Fibroblast of skin of right quadriceps (primary cell): ENCODE measurements at places on chromosomes 1 and 21.
A peak's percentile ranks its signal among the peaks of the same experiment; 100 is the strongest.

GRCh38 chr1:162384601-162385279, 3.2 kb downstream of the C1orf226 start:
- DNase-seq, result no peak

GRCh38 chr1:47189844-47190508, at the start of gene PDZK1IP1:
TSS of gene PDZK1IP1 (minus strand) at chr1:47190036. CDS start at chr1:47189932, 104 bp downstream.
- DNase-seq, result peak; percentile 39

DNA sequence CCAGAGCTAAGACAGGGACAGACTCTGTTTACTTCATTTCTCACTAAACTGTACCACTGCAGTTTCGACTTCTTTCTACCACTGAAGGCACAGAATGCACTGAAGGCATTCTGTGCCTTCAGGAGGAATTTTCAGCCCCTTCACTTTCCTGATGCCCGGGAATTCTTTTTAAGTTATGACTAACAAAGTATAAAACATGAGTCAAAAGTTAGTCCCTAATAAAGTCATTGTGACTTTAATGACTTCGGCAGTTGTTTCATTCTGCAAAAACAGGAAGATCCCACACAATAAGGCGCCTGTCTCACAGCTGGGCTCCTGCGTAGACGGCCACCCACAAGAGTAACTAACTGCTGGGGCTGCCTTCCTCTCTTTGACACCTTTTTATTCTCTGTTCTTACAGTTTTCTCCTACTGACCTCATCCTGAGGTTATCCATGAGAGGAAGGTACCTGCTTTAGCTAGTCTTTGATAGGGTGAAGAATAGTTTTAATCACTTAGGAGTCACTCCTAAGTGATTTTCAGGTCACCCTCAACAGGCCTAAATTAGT, 183.9 kb upstream of the SGIP1 start:
- peak; percentile 71 for DNase-seq

GRCh38 chr1:225254676-225255075, 173.2 kb downstream of the LBR start:
- DNase-seq, result no peak

DNA sequence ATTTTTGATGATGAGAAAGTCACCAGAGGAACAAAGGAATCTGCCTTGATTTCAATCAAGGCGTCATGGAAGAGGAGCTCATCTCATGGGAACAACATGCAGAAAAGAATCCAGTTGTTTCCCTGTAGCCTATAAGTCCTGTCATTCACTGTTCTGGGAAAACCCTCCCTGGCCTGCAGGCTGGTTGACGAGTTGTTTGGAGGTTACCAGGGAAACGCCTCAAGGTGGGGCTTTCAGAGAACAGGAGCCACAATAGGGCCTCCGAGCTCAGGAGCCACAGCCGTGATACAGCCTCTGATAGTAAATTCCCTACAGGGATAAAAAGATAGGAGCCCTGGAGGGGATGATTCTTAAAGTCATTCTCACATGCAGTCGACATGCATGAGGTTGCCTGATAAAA, 135.2 kb downstream of the PSMG1 start:
- peak; percentile 44 for DNase-seq

DNA sequence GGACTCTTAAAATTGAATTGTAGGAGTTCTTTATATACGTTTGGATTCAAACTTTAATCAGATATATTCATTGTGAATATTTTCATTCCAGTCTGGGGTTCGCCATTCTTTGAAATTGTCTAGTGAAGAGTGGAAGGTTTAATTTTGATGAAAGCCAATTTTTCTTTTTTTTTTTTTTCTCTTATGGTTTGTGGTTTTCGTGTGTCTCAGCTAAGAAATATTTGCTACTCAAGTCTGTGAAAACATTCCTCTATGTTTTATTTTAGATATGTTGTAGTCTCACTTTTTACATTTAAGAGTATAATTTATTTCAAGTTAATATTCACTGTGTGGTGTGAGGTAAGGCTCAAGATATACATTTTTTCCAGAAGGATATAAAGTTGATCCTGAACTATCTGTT, 220.5 kb downstream of the KCNT2 start:
- peak; percentile 31 for DNase-seq

DNA sequence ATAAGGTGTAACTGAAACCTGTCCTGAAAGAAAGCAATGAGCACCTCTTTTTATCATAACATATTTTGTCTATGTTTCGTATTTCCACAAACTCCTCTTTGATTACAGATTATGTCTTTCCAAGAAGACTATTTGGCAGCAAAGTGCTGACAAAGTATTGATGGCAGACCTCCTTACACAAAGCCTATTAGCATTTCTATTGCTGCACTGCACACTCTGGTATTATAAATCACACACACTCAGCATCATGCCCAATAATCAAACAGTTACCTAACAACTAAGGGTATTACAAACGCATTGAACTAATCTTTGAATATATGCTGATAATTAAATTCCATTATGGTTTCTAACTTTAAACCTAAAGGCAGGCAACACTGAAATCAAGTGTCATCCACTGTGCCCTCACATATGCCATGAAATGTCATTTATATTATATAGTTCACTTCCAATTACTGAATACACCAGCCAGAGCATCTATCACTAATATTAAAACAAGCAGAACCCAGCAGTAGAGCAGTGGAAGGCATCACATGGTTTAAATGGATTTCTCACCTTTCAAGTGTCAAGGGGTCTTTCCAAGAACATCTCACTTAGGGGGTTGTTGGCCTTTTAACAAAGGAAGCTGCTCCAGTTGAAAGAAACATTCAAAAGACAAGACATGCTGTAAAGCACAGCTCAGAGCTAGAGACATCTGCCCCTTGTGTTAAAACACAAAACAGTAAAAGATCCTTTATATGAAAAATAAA, 239.1 kb downstream of the RERE start:
- DNase-seq, result no peak

- no peak for DNase-seq
Observed at GRCh38 chr1:3907031-3907534, 7.0 kb upstream of the C1orf174 start.

DNA sequence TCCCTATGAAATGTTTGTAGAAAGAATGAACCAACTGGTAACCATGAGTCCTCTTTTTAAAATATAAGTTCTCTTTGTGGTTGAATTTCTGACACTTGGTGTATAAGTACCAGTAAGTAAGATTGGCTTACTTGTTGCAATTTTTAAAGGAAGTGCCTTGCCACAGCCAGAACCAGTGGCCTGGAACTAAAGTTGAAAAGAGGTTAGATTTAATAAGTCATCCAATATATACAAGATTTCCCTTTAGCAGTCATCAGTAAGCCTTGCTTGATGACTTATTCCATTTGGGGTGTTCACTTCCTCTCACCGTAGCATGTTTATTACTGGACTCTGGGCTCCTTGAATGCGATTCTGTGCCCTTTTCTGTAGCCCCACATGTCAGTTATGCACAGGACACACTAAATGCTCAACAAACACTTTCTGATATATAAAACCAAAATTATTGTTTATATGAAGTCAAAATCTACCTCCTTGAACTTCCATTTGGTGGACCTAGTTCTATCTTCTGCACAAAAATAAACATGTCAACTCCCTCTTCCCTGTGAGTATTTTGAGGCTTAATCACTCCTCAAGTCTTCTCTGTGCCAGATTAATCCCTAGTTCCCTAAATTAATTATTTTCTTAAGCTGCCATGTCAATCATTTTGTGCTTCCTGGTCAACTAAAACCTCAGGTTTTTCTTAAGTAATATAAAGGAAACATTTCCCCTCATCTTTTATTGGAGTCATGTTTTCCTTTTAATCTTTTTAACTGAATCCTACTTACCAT, 218.1 kb downstream of the ST6GALNAC3 start:
- DNase-seq, result no peak

DNA sequence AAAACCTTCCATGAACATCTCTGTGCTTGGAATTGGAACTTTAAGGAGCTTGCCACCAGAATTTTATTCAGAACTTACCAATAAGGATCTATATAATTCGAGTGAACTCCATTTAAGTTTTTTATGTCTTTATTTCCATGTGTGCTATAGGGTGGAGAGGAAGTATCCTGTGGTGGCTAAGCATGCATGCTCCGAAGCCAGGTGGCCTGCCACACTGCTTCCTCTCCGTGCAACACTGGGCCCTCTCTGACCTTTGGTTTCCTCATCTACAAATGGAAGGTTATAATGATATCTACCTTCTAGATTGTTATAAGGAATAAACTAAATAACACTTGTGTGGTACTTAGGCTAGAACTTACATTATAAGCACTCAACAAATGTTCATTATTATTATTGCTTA, 382.1 kb downstream of the PTPRC start:
- DNase-seq, result no peak

GRCh38 chr1:223227486-223228196, 84.6 kb upstream of the TLR5 start:
- no peak for DNase-seq

GRCh38 chr21:45079351-45079750, 5.0 kb downstream of the ADARB1 start:
- no peak for DNase-seq

- DNase-seq, result peak; percentile 51
Observed at GRCh38 chr1:59378621-59379370, 81.9 kb downstream of the FGGY start.

DNA sequence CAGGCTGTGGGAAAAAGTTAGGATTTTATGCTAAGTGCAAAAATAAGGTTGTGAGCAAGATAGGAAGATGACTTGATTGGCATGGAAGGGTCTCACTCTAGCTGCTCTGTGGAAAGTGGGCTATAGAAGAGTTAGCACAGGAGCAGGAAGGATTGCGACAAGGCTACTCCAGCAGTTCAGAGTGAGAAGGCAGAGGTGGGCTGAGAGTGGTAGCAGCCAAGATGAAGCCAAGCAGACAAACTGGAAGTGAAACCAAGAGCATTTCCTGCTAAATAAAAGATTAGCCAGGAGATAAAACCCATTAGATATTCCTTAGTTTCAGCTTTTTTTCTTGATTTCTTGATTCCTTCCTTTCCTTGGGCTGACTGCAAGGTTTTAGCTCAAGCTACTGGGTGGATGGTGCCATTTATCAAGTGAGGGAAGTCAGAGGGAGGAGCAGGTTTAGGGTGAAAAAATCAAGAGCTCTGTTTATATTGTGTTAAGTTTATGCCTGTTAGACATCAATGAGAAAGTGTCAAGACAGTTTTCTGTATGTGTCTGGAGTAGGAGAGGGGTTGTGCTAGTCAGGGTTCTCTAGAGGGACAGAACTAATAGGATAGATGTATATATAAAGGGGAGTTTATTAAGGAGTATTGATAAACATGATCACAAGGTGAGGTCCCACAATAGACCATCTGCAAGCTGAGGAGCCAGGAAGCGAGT, 33.1 kb upstream of the ZNF644 start:
- no peak for DNase-seq

- no peak for DNase-seq
Observed at GRCh38 chr1:2193514-2194281, 874 bp downstream of the FAAP20 start.
